ENCODE measurements at places on chromosomes 3 and 15. TPM values are rescaled to one million over a fixed set of nuclear protein-coding genes. Genes with fewer than 3 reads are reported as not detected.

DNA sequence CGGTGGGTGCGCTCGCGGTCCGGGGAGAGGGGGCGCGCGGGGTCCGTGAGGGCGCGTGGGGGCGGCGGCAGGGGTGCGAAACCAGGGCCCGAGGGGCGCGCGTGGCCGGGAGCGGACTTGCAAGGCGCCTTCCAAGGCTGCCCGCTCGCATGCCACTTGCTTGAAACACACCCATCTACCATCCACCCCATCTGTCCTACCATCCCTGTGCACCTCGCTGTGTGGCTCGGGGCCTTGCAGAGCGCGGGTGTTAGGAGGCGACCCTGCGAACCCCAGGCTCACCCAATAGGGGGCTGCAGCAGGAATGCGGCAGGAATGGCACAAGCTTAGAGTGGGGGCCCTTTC lies 240 bp downstream of the CFAP100 start:
- no peak for DNase-seq

Gene NR2F2
- polyA plus RNA-seq = 317 TPM

Gene MGA
- 45.9 TPM for polyA plus RNA-seq

DNA sequence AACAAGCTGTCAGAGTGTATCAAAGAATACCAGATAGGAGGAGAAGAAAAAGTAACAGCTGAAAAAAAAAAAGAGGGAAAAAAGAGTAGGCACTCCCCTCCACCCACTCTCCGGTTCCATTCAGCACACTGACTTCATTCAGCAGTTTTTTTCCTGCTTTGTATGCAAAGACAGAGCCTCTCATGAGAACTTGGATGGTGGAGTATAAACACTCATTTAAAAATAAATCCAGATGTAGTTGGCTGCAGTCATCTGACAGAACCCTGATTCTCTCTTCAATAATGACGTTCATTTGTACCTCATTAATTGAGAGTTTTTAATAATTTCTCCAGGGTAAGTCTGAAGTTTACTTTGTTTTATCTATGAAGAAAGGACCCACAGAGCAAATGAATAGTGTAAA lies 81.0 kb downstream of the TMEM108 start:
- DNase-seq = no peak

DNA sequence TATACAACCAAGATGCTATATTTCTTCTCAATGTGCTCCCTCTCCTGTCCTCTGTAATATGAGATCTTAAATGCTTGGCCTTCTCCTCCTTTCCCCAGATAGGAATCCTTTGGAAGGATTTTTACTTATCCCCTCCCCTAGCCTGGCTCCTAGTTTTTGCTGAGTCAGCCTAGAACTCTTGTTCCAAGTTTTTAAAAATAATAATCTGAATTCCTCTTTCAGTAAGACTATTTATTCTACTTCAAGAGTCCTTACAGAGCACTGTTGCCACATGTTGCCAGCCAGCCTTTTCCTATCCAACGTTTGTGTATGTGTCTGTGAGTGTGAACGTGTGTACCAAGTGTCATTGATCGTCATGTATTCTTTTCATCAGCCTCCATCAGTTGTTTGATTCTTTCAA lies 11.0 kb upstream of the KCNMB2 start:
- DNase-seq = no peak

DNA sequence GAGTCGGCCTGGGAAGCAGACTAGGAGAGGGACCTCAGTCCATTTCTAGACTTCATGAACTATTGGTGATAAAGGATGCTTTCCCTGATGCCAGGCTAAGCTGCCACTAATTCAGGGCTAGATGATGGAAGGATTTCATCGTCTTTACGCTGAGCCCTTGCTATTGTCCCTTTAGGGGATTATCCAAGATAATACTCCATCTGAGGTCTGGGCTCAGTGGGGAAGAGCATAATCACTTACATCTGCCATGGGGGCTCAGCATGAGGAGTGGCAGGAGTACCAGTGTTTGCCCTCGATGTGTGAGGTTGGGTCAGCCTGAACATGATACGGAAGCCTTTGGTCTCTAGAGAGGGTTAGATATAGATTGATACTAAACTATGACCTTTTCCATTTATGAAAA lies 47.3 kb downstream of the PTPRG start:
- no peak for DNase-seq

DNA sequence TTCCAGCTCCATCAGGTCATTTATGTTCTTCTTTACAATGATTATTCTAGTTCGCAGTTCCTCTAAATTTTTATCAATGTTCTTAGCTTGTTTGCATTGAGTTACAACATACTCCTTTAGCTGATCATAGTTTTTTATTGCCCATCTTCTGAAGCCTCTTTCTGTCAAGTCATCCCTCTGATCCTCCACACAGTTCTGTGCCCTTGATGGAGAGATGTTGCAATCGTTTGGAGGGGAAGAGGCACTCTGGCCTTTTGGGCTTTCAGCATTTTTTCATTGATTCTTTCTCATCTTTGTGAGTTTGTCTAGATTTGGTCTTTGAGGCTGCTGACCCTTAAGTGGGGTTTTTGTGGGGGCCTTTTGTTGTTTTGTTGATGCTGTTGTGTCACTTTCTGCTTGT lies 234.6 kb upstream of the CBLB start:
- no peak for DNase-seq

Gene CFAP20DC
- 4.1 TPM for polyA plus RNA-seq

DNA sequence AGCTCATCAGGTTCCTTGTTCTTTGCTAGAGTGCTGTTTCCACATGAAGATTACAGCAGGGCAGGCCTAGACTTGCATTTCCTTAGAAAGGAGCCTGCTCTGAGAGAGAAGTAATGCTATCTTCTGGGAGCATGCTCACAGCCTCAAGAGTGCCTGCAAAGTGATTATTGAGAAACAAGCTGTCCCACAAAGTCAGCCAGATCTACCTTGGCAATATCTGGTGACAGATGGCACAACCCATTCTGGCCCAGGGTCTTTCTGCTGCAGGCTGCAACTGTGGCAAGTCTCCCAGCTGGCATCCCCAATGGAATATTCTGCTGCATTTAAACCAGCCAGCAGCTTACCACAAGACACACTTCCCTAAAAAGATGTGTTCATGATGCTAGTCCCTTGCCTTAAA lies 29.3 kb downstream of the MTMR10 start:
- no peak for DNase-seq

DNA sequence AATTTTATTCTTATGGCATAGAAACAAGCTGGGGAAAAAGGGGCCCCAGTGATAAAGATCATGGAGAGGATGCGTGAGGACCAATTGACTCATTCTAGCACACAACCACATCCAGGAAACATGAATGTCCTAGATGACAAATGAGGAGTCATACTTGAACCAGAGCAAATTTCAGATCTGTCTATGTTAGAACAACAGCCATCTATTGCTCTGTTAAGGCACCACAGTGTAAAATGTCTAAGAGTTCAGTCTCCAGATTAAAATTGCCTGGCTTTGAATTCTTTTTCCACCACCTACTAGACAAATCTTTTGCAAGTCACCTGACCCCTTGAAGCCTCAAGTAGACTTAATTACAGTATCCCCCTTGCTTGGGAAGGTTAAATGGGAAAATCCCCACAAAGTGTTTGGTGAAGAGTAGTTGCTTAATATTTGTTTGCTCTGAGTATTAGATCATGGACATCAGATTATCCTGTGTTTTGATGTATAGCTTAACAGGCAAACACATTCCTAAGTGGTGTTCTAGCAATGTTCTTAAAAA lies 258.7 kb upstream of the TGFBR2 start:
- no peak for DNase-seq

Gene CSTA
- polyA plus RNA-seq = 0.55 TPM

GRCh38 chr15:81511138-81511537 lies 137.1 kb upstream of the TMC3 start:
- no peak for DNase-seq

GRCh38 chr15:31385736-31386135 lies 59.1 kb downstream of the KLF13 start:
- no peak for DNase-seq

Gene MYLK
- 144 TPM for polyA plus RNA-seq

Gene ADGRG7
- polyA plus RNA-seq = not detected

Gene MST1
- polyA plus RNA-seq = 201 TPM
